T-helper 17 cell (primary cell): ENCODE measurements at places on chromosomes 7 and 10.

DNA sequence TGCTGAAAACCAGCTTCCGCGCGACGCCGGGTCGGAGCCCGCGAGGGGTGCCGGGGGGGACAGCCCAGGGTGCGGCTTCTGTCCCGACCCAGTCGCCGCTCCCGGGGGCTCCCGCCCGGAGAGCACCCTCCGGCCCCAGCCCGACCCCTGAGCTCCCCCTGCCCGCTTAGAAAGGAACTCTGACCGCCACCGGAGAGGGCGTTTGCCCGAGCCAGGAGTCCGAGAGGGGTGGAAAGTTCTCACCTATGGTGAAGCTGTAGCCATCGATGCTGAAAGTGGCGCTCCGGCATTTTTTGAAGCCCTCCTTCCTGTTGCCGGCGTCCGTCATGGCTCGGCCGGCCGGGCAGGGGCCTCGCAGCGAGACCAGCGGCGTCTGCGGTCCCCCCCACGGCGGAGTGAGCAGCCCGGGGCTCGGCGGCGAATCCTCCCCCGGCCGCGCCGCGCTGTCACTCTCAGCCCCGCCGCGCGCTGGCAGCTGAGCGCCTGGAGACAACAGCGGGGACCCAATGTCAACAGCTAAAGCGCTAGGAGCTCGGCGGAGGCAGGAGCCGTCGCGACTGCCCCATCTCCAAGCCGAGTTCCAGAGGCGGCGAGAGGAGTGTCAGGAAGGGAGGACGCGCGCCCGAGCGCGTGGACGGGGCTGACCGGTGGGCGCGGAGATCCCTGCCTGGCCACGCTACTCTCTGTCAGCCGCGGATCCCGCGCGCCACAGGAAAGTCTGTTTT, 191.6 kb downstream of the LSM5 start:
- no peak for DNase-seq

DNA sequence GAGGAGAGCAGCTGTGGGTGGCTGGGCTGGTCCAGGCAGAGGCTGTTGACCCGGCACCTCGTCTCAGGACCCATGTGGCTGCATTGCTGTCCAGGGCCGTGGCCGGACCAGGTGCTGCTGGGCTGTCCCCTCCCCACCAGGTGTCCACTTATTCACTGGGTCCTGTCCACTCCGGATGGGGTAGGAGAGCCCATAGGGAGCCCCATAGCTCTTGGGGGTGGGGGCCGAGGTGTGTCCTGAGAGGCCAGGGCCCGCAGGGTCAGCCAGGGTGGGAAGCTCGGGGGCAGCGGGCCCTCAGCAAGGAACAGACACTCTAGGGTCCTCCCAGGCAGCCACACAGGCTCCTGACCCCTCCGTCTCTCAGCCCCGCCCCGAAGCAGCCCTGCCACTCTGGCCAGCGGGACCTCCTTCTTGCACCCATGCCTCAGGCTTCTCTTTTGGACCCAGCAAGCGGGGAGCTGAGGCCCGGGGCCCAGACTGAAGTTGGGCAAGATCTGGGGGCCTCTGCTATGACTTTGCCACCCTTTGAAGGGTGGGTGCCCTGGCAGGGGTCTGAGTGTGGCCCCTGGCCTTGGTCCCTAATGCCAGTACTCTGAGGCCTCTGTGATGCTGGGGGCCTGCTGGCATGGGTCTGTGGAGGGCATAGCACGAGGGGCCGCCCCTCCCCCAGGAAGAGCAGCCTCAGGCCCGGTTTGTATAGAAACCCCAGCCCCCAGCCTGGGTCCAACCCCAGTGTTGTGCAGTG, 86.4 kb downstream of the NKX6-2 start:
- no peak for DNase-seq

- DNase-seq, result no peak
Observed at GRCh38 chr7:47355684-47356083, 226.2 kb downstream of the TNS3 start.

GRCh38 chr10:77625379-77625778, 12.2 kb downstream of the KCNMA1 start:
- no peak for DNase-seq

- no peak for DNase-seq
Observed at GRCh38 chr10:108911814-108912541, 1011.3 kb downstream of the XPNPEP1 start.

DNA sequence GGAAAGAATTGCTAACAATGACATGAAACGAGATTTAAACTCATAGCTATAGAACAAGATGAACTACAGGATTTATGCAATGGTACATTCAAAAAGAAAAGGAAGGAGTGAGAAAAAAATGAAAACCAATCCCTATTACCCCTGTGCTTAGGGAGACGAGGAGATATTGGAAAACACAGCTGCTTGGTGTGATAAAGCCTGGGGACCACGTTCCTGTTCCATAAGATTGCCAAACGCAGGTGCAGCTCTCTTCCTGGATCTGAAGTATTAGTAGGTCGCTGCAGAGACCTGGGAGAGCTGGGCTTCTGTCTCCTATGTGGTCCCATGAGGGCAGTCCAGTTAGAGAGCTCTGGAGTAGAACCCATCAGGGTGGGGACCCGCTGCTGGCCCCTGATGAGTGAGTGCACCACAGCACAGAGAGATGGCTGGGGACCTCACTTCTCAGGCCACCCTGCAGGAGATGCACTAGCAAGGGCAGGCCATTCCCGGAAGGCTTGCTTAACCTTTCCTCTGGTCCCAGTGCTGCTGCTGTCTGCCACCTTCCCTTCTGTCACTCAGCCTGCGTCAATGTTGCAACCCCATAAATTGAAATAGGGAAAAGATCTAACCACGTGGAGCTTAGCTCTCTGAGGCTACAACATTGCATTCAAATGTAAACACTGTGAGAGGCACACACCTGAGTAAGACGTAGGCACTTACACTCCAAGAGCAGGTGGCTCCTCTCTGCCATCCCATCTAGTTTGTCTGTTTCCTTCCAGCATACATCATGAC, 57.9 kb downstream of the MTPN start:
- no peak for DNase-seq
